ENCODE measurements at places on chromosomes 7 and 10. TPM values are rescaled to one million over a fixed set of nuclear protein-coding genes. Genes with fewer than 3 reads are reported as not detected.

PRKG1 gene
- total RNA-seq: 3.0 TPM

DNA sequence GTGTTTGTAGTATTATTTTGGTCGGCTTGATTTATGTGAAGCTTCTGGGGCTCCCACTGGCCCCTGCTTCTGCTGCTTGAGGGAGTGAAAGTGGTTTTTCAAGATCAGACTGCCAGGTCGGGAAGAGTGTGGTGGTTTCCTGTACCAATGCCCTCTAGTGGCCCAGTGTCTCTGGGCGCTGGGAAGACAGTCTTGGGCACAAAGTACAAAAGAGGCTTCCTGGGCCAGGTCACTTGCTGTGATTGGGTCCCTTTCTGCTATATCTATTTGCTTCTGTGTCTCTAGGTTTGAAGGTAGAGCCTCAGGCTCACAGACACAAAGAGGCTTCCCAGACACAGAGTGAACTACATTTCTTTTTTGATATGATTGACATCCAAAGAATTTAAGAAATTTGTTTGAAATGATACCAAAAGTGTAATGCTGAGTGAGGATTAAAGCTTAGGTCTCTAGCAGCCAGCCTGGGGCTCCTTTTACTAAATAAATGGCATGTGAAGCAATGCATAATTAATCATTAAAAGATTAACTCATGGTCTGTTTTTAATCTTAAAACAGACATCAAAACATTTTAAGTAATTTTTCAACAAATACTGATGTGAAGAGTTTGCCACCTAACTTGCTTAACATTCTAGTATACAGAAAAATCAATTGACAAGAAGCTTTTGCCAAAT, 36.3 kb downstream of the ABCB1 start:
- DNase-seq: peak; percentile 29
- no peaks in the 10 kb centered on the region for H3K27me3 ChIP-seq
- H3K27ac ChIP-seq: no peak overlapping the region
- no peaks in the 10 kb centered on the region for H3K36me3 ChIP-seq
- no peaks in the 10 kb centered on the region for H3K4me1 ChIP-seq

DNA sequence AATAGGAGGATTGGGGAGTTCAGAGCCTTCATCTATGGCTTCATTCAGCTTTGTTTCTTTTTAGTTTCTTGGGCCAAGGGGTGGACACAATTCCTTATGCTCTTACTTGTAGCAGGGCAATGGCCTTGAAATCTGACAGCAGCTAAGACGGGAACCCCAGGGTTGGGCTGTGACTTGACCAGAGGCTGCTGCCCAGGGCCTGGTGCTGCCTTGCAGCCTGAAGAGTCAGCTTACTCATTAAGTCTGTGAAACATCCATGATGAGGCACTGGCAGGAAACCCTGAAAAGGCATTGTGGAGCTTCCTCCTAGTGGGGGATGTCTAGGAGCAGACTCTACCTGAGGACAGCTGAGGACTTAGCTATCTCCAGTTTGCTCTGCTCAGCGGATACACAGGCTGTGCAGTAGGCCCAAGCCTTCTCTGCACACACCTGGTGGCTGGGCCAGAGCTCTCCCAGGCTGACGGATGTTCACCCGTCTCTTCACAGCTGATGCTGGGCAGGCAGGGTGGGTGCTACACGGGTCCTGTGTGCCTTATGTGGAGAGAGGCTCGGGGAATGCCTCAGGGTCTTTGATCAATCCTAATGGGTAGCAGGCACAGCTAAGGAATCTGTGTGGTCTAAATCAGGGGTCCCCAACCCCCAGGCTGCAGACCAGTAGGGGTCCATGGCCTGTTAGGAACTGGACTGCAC, 17.8 kb downstream of the CXCL12 start:
- H3K36me3 ChIP-seq: no peaks in the 10 kb centered on the region
- H3K27me3 ChIP-seq: no peaks in the 10 kb centered on the region
- no peak overlapping the region for H3K27ac ChIP-seq
- no peak for DNase-seq
- H3K4me3 ChIP-seq: no peak overlapping the region
- H3K4me1 ChIP-seq: no peaks in the 10 kb centered on the region

- peak; percentile 68 for DNase-seq
- H3K4me1 ChIP-seq: peaks cover 2% of the 10 kb centered on the region
- H3K27ac ChIP-seq: no peak overlapping the region
- H3K36me3 ChIP-seq: no peaks in the 10 kb centered on the region
These were observed 55.5 kb downstream of the SYPL1 start for GRCh38 chr7:106056513-106057203.

DNA sequence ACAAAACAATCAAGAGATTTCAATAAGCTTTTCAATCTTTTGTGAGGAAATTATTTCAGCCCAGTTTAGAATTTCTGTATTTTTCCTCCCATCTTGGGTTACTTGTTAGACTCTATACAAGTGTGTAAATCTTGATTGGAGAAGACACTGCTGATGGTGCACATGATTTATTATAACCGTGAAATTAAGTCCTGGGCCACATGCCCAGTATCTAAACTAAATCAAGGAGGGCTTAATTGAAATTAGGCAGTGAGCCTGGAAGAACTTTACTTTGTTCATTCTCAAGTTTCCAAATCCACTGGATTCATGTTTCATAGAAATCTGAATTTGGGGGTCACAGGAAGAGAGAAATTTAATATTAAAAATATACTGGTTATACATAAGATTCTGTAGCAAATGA, 44.5 kb downstream of the CSTF2T start:
- no peak overlapping the region for H3K4me3 ChIP-seq
- H3K27me3 ChIP-seq: no peaks in the 10 kb centered on the region
- no peaks in the 10 kb centered on the region for H3K36me3 ChIP-seq
- peak; percentile 13 for DNase-seq

GRCh38 chr10:48414778-48415177, 108.3 kb downstream of the MAPK8 start:
- no peak overlapping the region for H3K27ac ChIP-seq
- no peak overlapping the region for H3K4me3 ChIP-seq
- DNase-seq: no peak

- no peak for DNase-seq
- H3K4me3 ChIP-seq: no peak overlapping the region
- H3K27ac ChIP-seq: no peak overlapping the region
- H3K36me3 ChIP-seq: no peaks in the 10 kb centered on the region
- no peaks in the 10 kb centered on the region for H3K4me1 ChIP-seq
- no peaks in the 10 kb centered on the region for H3K27me3 ChIP-seq
These were observed 6.4 kb downstream of the SPOCK2 start for GRCh38 chr10:72081772-72082590.

- H3K4me1 ChIP-seq: no peaks in the 10 kb centered on the region
- H3K36me3 ChIP-seq: no peaks in the 10 kb centered on the region
- DNase-seq: no peak
- no peaks in the 10 kb centered on the region for H3K27me3 ChIP-seq
- H3K4me3 ChIP-seq: no peak overlapping the region
These were observed 80.1 kb downstream of the LRRTM3 start for GRCh38 chr10:67005981-67006380.

Data from SJCRH30 (cell line).